ENCODE measurements at places on chromosomes 4 and X. TPM values are rescaled to one million over a fixed set of nuclear protein-coding genes. Genes with fewer than 3 reads are reported as not detected.

- no peak for DNase-seq
Measured at GRCh38 chr4:123676890-123677229, 280.3 kb downstream of the SPRY1 start.

DNA sequence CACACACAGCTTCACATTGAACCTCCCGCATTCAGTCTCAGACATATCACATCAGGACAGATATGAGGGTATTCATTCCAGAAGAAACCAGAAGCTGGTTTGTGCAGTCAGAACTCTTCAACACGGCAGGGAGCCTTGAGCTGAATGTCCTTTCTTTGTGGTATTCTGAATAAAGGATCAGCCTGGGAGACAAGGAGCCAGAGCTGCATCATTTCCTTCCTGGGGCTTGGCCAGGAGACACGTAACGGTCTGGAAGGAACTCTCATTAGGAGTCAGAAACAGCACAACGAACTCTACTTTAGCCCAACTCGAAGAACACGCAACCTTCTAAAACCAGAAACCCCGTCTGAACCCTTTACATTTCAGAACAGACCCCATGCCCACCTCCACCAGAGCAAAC is 46.4 kb downstream of the KDR start:
- DNase-seq = no peak

DNA sequence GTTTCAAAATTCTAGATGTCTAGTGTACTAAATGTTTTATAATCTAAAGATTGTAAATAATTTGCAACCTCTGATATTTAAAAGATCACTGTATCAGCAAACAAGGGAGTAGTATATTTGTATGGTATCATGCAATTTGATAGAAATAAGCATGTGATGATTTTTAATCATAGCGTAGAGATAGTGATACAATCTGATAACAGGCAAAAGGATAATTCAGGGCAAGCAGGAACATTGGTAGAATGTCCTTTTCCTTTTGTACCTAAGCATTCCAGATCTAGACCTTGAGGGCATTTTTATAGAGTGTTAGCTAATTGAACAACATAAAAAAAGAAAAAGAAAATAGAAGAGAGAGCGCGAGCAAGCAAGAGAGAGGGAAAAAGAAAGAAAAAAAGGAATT is 1.4 kb downstream of the ANK2 start:
- DNase-seq = no peak

Gene TRIML2
- not detected for total RNA-seq

Gene EDNRA
- not detected for total RNA-seq

Gene PCDH18
- not detected for total RNA-seq

Gene FAM47E
- total RNA-seq = not detected

Gene LRIT3
- 0.16 TPM for total RNA-seq

All from activated CD8-positive, alpha-beta T cell treated with anti-CD3 and anti-CD28 coated beads for 36 hours (primary cell).